Activated CD8-positive, alpha-beta memory T cell treated with anti-CD3 and anti-CD28 coated beads for 48 hours (primary cell): ENCODE measurements at places on chromosomes 5 and 9.

DNA sequence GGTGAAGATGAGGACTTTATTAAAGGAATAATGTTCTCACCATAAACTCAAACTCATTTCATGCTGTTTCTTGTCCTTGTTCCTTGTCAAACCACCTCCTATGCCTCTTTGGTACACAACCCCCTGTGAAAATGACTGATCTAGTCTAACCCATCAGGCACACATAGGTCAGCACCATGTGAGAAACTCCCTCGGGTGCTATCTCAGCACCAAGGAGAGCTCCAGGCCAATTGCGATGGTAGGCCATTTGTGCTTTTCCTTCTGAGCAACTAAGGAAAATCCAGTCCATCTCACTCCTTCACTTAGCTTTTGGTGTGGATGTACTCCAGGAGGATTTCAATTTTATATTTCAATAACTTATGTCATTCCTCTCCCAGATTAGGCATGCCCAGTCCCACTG, 199.8 kb downstream of the ZNF608 start:
- no peak for DNase-seq

GRCh38 chr9:36930941-36931340, 103.1 kb downstream of the PAX5 start:
- DNase-seq: no peak

GRCh38 chr9:105854026-105854782, 159.9 kb downstream of the TMEM38B start:
- DNase-seq: no peak

DNA sequence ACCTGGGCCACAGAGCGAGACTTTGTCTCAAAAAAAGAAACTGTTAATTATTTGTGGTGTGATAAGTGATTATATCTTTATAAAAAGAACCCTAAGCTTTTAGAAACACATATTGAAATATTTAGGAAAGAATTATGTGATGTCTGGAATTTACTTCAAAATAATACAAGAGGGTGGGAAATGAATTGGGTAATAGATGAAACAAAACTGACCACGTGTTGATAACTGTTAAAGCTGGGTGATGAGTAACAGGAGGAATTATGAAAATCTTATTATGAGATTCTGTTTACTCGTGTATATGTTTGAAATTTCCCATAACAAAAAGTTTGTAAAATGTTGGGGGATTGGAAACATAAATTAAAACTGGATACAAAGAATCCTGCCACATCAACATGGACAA, 33.0 kb upstream of the PPP2CA start:
- DNase-seq: no peak

GRCh38 chr5:77892061-77893010, 116.2 kb upstream of the TBCA start:
- DNase-seq: no peak

GRCh38 chr9:21326526-21327139, 8.6 kb downstream of the KLHL9 start:
- DNase-seq: no peak

- no peak for DNase-seq
Measured at GRCh38 chr5:13331585-13331984, 612.9 kb downstream of the DNAH5 start.

GRCh38 chr5:141343242-141343952, at the start of gene PCDHGA3:
PCDHGA3 (plus strand) TSS chr5:141343829; CDS start chr5:141344034, 205 bp downstream.
- no peak for DNase-seq

DNA sequence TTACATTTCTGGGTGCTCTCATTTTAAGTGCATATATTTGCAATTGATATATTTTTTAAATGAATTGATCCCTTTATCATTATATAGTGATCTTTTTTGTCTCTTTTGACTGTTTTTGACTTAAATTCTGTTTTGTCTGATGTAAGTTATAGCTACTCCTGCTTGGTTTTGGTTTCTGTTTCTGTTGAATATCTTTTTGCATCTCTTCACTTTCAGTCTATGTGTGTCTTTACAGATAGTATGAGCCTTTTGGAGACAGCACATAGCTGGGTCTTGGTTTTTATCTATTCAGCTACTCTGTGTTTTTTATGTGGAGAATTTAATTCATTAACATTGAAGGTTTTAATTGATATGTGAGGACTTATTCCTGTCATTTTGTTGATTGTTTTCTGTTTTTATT, 311.3 kb downstream of the SPATA31D1 start:
- DNase-seq: no peak

- no peak for DNase-seq
Measured at GRCh38 chr5:149417711-149418368, 38.7 kb upstream of the IL17B start.

DNA sequence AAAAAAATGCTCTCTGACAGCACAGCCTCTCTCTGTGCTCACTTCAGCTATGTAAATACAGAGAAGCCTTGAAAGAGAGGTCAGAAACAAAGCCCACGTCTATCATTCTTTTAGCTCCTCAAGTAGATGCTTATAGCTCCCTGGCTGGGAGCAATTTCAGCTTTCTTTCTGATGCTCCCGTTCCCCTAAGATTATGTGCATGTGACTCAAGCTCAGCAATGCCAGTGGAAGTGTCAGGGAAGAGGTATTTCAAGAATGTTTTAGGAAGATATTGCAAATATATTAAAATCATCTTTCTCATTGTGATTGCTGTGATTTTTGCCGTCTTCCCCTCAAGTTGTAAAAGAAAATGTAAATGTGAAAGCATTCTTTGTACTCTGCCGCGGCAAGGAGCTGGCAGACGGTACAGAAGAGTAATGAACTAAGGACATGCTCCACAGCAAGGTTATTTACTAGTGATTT, 1353.7 kb upstream of the ACO1 start:
- DNase-seq: no peak

- no peak for DNase-seq
Measured at GRCh38 chr5:318341-318897, 3.1 kb upstream of the AHRR start.

DNA sequence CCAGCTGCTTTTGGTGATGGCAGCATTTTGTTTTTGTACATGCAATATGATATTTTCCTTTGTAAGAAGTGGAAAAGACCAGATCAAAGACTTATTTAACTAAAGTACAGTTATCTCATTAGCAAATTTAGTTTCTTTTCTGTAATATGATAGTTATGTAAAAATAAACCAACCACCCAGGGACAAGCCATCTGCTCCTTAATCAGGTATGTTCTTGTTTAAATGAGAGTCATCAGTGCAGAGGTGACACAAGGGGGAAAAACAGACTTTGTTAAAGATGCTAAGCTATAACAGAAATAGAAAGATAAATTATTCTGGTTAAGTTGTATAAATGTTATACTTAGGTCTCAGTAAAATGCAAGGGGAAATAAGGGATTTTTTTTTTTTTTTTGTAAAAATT, 805.7 kb upstream of the SEMA6A start:
- no peak for DNase-seq

DNA sequence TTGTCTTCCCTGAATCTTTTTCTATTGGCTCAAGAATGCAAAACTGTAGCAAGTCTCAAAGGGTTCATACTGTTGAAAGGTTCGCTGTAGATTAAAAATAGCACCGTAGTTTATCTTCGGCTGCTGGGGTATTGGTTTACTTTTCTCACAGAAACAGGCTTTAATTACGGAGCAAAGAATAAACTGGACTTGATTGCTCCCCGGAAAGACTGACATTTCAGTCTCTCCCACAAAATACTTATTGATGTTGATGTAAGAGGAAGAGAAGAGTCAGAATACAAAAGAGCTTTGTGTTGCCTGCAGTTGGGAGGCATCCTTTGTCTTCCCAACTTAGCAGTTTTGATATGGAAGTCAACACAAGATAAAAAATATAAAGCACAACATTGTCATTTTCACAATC, 183.9 kb upstream of the DMAC1 start:
- no peak for DNase-seq

GRCh38 chr5:71873191-71873591, 154.1 kb downstream of the CARTPT start:
- DNase-seq: no peak

DNA sequence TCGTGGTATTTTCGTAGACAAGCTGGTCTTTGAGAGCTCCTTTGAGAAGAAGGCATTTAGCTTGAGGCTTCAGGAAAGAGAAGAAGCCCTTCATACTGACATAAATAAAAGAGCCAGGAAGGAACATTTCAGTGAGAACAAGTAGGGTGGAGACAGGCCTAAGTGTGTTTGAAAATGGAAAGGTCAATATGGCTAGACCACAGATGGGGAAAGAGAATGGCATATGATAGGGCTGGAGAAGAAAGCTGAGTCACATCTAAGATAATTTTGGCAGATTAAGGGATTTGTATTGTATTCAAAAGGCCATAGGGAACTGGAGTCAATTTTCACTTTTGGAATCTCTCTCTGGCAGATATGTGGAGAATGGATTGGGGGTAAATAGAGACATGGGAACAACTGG, 374.9 kb downstream of the TMEM38B start:
- no peak for DNase-seq

DNA sequence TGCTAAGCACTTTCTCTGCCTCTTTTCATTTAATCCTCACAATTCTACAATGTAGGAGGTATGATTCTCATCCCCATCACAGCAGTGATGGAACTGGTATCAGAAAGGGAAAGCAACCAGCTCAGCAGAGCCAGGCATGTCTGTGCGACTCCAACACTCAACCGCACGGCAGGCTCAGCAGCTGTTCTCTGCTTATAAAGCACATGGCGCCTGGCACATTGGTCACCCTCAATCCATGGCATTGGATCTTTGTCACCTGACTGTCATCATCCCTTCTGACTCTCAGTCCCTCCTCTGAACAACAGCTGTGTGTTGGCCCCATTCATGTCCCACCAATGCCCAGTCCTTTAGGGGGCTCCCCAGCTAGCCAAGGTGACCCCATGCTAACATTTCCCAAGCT, 45.1 kb upstream of the HAND1 start:
- DNase-seq: no peak

GRCh38 chr5:68754536-68754935, 339.3 kb upstream of the SLC30A5 start:
- no peak for DNase-seq
